ENCODE measurements at places on chromosomes 16 and 17.

DNA sequence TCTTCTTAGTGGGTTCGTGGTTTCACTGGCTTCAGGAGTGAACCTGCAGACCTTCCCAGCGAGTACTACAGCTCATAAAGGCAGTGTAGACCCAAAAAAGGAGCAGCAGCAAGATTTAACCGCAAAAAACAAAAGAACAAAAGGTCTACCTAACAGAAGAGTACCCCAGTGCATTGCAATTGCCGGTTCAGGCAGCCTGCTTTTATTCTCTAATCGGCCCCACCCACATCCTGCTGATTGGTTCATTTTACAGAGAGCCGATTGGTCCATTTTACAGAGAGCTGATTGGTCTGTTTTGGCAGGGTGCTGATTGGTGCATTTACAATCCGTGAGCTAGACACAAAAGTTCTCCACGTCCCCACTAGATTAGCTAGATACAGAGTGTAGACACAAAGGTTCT lies 2.0 kb upstream of the ARRB2 start:
- peak; percentile 58 for DNase-seq

GRCh38 chr16:51062039-51062438 lies 89.0 kb downstream of the SALL1 start:
- no peak for DNase-seq

- no peak for DNase-seq
These were observed 410.9 kb upstream of the SOX9 start for GRCh38 chr17:71709946-71710345.

- no peak for DNase-seq
These were observed 323 bp downstream of the ST3GAL2 start for GRCh38 chr16:70438585-70438968.

- no peak for DNase-seq
These were observed 82.6 kb downstream of the HIC1 start for GRCh38 chr17:2137342-2138098.

GRCh38 chr16:6857575-6857974 lies 475.1 kb upstream of the RBFOX1 start:
- no peak for DNase-seq

DNA sequence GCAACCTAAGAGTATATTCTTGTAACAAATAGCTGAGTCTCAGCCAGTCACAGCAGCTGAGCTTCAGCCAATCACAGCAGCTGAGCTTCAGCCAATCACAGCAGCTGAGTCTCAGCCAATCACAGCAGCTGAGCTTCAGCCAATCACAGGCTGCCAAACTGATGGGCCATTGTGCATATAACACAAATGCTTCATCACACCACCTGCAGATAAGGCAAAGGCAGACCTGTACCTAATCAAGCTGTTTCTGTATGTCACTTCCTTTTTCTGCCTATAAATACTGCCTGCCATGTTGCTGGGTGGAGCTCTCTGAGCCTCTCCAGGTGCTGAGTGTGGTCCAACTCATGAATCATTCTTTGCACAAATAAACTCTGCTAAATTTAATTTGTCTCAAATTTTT lies 19.9 kb downstream of the MYH13 start:
- DNase-seq, result no peak

DNA sequence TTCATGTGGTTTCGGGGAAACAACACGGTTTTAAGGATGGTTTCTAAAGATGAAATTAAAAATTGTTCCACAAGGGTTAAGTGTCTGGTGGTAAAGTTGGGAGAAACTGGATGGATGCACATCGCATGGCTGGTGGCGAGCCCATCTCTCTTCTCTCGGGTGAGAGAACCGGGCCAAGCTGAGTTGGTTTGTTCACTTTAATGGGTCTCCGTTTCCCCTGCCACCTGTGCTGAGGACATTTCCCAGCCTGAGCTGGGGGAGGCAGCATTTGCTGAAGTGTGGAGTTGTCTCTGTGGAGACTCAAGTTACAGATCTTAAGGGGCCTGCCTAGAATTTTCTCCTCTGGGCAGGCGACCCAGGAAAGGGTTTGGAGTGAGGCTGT lies 7.9 kb downstream of the FUS start:
- DNase-seq, result no peak

- DNase-seq, result no peak
These were observed 471.9 kb downstream of the HS3ST3B1 start for GRCh38 chr17:14772776-14773175.
